Cortex of kidney (tissue), 1 donor: ENCODE measurements at places on chromosomes 2 and 18.

- no peak for DNase-seq
Measured at GRCh38 chr2:195657634-195658540, 861 bp downstream of the SLC39A10 start.

GRCh38 chr18:32439241-32439640 is 31.4 kb downstream of the GAREM1 start:
- no peak for DNase-seq

- DNase-seq: no peak
Measured at GRCh38 chr2:211093743-211094303, 537.4 kb downstream of the CPS1 start.

DNA sequence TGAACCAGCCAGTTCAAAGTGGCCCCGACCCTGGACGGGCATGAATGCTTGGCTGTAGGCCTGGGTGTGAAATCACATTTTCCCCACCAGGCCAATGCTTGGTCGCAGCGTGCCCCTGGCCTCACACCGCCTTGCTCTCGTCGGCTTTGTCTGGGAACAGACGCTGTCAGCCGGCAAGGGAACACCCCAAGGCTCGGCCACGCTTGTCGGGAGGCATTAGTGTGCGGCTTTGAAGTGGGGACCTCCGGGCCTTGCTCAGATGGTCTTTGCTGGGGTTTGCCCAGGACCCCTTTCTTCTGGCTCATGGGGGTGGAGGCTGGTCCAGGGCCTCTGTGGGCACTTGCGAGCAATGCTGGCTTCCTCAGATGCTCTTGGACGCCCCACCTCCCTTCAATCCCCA is 79.1 kb downstream of the INHBB start:
- no peak for DNase-seq

DNA sequence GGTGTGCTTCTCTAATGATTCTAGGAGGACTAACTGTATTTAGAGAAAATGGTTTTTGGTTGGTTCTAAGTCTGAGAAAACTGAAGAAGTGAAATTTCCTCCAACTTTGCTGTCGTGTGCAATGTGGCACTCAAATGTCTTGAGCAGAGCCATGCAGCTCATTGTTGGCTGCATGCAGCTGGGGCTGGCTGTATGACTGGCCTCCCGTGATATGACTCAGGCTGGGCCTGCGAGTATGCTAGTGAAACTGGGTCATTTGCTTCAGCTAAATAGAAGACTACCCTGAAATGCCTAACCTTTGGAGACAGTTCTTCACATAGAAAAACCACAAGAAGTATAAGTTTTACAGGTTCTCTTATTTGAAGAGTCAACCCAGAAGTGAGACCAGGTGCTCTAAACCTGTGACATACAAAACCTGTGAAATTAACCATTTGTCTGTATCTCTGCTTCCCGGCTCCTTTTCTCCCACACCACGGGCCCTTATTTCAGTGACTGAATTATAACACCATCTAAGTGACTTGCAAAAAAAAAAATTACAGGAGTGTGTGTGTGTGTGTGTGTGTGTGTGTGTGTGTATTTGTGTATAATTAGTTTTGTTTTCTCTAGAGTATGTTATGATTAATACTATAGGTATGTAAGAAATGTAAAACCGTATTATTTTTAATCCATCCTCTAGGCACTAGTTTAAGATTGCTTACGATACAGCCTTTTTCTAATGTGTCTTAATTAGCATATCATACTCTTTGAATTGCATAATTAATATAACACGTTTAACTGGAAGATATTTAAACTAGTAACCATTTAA is 15.9 kb downstream of the POLI start:
- DNase-seq: no peak

DNA sequence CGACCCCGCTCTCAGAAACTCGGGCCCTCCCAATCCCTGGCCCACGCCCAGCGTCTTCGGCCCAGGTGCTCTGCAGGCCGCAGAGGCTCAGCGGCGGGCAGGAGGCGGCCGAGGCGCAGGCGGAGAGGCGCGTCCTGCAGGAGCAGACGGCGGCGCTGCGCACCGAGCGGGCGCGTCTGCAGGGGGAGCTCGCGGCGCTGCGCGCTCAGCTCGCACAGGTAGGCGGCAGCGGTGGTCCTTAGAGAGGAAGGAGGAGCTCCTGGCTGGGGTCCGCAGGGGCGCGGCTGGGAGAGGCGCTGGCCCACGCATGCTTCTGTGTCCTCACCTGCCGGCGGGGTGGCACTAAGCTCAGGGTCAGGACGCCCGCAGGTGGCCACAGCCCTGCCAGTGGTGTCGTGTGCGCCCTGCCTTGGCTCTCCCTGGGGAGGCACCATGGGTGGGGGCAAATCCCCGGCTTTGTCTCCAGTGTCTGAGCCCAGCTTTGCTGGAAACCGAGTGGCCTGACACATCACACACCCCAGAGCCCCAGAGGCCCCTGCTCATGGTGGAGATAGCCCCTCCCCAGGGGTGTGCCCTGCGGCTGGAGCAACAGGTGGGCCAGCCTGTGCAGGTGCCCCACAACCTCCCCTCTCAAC is 14.9 kb upstream of the SNED1 start:
- DNase-seq: no peak

- no peak for DNase-seq
Measured at GRCh38 chr2:8543060-8543382, 138.8 kb upstream of the ID2 start.

DNA sequence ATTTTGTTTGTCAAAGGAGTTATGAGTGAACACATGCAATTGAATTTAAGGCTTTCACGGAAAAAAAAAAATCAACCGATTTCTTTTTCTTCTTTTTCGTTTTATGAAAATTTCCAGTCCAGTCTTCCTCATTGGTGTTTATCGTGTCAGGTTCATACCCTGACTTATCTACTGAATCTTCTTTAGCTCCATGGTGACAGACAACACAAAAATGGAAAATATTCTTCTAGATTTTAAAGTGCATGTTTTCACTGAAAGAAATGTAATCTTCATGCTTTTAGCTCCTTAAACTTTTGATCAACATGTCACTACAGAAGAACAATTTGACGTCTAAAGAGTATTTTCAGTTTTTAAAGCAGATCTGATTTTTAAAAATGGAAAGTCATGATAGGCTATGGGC is 14.7 kb downstream of the KCNE4 start:
- no peak for DNase-seq

DNA sequence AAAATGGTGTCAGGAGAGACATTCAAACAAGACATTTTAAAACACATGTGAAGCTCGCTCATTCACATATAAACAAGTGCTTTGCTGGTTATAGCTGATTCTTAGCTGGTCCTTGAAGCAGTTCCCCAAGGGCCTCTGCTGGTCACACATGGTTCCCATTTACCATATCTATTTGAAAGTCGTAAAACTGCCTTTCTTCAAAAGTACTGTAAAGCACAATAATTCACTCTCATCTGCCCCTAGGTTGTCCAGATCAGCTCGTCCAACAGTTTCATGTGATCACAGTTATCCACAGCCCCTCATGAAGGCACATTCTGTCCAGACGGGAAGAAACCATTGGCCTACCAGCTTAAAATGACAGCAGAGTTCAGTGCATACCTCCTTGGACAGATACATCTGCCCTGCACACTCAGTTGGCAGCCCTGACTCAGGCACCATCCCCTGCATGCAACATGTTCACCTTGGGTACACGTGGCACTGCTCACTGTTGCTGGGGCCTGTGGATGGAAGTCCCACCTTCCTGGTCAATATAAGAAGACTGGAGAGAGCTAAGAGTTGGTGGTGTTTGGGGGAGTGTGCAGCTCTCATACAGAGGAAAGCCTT is 108.0 kb upstream of the HAAO start:
- DNase-seq: no peak
